ENCODE measurements at places on chromosomes 16 and 17.

- DNase-seq: peak; percentile 49
Measured at GRCh38 chr17:8885967-8886684, 18.7 kb upstream of the PIK3R6 start.

DNA sequence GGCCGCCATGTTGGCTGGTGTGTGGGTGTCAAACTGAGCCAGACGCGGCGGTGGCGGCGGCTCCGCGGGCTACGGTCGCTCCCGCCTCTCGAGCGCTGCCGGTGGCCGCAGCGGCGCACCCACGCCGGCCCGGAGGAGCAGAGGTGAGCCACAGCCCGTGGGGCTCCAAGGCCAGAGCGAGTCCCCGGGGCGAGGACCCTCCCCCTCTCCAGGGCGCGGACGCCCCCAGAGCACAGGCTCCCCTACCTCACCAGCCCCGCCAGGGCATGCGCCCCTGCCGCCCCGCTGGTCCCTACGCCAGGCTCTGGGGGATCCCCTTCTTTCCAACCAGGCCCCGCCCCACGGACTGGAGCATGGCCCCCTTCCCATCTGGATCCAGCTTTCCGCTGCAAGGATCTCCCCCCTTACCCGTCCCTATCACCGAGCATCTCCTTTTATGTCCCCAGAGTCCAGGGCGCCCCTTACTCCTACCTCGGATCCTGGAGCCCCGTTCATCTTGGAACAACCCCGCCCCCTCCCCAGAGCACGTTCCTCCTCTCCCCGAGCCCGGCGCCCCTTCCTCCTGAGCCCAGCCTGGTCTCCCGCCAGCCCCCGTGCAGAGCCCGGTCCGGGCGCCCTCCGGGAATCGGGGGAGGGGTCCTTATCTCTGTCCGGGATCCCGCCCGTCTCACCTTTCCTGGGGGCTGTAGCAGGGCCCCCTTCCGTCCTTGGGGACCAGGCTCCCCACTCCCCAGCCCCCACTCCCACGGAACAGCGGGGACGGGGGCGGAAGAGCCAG is 412 bp downstream of the EPN2 start:
- DNase-seq: peak; percentile 53

- DNase-seq: no peak
Measured at GRCh38 chr17:42410319-42410685, 12.8 kb downstream of the CAVIN1 start.

- DNase-seq: no peak
Measured at GRCh38 chr16:14263011-14263410, 191.9 kb downstream of the MRTFB start.

GRCh38 chr16:59213952-59214351 is 479.8 kb upstream of the GOT2 start:
- DNase-seq: no peak

GRCh38 chr16:75152635-75153034 is 4.3 kb downstream of the ZFP1 start:
- DNase-seq: no peak

DNA sequence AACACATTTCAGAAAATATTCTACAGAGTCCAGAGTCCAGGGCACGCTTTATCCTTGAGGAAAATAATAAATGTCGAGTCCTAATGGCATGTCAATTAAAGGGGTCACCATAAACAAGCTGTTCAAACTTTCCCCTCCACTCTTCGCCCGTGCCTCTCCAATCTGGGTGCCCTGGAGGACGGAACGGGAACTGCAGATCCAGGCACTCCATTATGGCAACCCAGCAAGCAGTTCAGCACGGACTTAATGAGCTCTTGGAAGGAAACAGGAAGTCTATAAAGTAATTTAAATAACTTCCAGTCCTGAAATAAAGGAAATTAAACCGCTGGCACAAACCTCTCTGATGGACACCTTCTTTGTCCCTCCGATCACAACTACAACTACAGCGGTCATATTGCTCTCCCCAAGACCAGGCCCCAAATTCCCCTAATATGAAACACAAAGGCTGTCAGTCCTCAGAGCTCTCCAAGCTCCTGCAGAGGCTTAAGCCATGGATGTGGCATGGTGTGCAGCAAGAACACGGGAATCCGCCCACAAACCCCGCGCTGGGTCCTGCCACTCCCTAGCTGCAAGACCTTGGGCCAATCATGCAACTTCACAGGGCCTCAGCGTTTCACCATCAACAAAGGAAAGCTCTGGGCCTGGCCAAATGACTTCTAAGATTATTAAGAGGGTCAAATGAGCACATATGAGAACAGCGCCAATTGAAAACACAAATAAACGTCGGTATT is 52.6 kb downstream of the ZFHX3 start:
- peak; percentile 74 for DNase-seq

DNA sequence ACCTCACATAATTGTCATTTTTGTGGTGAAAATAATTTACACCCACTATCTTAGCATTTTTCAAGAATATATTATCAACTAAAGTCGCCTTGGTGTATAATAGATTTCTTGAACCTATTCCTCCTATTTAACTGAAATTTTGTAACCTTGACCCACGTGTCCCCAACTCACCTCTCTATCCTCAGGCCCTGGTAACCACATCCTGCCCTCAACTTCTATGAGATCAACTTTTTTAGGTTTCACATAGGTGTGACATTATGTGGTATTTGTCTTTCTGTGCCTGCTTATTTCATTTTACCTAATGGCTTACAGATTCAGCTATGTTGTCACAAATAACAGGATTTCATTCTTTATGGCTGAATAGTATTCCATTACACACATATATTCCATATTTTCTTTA is 73.0 kb upstream of the CNTNAP4 start:
- no peak for DNase-seq

GRCh38 chr17:27560668-27561067 is 70.3 kb upstream of the LGALS9 start:
- peak; percentile 57 for DNase-seq

GRCh38 chr17:34261568-34262337 is 6.7 kb downstream of the CCL2 start:
- DNase-seq: no peak

- no peak for DNase-seq
Measured at GRCh38 chr17:79414063-79414792, 196.6 kb downstream of the RBFOX3 start.

- peak; percentile 58 for DNase-seq
Measured at GRCh38 chr17:32659419-32659842, 172.6 kb downstream of the CDK5R1 start.

DNA sequence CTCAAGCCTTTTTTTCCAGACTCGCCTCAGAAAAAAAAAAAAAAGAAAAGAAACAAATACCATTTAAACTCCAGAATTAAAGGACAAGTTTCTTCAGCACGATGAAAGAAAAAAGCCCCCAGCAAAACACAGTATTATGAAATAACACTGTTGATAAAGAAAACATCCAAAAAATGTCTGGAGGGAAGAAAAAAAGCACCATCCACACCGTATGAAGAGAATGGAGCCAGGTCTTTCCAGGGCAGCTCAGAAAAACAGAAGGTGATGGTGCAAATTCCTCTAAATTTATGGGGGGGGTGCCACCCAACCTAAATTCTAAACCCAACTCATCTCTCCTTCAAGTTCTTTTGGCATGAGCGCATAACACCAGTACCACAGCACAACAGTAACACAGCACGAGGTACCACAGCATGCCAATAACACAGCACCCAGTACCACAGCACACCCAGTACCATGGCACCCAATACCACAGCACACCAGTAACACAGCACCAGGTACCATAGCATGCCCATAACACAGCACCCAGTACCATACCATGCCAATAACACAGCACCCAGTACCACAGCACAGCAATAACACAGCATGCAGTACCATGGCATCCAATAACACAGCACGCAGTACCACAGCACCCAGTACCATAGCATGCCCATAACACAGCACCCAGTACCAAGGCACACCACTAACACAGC is 19.0 kb downstream of the AXIN1 start:
- no peak for DNase-seq

- no peak for DNase-seq
Measured at GRCh38 chr17:11026903-11027302, 189.0 kb upstream of the PIRT start.

GRCh38 chr16:2273484-2273883 is 5.6 kb upstream of the RNPS1 start:
- DNase-seq: no peak

GRCh38 chr17:2240541-2240940 is 63.0 kb downstream of the SMG6 start:
- DNase-seq: no peak

DNA sequence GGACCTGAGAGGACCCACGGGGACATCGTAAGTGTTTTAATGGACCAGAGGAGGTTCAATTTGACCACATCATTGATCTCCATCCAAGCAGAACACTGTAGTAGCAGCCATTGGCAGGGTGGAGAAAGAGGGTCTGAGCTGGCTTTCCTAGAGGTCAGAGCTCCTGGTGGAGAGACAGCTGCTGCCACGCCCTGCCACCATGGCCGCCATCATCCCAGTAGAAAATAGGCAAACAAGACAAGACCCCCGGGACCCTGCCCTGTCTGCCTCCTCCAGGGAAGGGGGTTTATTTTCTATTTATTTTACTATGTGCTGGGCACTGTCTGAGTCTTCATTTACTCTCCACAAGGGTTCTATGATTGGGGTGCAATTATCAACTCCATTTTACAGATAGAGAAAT is 11.4 kb upstream of the ITGA3 start:
- DNase-seq: no peak

GRCh38 chr17:71900621-71901229 is 220.1 kb upstream of the SOX9 start:
- no peak for DNase-seq

DNA sequence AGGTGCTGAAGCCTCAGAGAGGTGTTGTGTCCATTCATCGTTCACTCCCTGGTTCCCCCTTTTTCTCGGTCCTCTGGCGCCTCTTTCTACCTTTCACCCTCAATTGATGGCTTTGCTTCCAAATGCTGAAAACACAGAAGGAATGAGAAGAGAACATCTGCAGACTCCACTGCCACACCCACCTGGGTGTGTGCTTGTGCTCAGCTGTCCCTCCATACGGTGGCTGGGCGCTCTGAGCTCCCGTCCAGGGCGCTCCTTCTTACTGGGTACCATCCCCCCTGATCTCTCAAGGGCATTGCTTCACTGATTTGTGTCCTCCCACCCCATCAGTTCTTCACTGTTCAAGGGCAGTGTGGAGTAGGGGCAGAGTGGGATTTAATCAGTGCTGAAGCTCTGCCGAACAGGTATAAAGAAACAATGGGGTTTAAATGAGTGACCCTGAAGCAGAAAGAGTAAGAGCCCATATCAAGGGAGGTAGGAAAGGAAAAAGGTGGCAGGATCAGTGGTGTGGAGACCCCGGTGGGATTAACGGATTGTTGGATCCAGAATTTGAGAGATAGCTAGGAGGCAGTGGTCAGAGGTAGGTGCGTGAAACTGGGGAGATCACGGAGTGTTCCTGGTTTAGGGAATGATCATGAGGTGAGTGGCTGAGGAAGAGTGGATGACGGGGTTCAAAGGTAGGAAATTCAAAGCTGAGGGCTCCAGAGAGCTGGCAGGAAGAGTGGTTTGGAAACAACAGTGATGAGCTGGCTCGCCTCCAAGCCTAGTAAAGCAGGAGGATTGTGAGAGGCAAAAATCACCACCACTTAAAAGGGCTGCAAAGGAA is 40.8 kb downstream of the MRTFB start:
- DNase-seq: no peak

DNA sequence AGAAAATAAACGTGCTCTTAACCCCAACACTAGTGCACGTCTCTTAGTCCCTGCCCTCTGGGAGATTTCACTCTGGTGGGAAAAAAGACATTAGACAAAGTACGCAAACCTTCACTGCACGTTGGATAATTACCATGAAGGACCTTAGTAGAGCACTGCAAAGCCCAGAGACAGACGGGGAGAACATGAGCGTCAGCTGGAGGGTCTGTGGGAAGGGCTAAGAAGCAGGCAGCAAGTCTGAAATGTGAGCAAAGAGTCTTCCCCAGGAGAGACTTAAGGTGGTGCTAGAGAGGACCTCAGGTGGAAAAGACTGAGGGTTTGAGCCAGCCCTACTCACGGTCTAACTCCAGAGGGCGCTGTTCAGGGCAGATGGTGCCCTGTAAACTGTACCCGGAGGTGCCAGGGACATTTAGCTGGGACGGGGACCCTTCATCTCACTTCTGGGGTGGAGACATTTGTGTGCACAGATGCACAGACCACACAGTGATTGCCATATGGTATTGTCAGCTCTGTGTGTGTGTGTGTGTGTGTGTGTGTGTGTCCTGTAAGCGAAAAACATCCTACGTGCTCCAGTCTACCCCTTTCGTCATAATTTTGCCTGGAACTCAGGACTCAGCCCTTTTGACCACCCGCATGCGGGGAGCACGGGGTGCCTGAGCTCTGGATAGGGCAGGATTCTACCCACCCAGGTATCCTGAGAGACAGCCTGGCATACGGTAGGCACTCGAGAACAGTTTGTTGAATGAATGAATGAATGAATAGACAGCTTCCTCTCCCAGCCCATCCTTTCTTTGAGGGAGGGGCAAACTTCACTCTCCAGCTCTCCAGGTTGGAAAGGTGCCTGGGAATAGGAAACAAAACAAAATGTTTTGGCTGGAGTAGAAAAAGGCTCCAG is 10.1 kb upstream of the STAC2 start:
- no peak for DNase-seq

- DNase-seq: no peak
Measured at GRCh38 chr17:74078363-74078941, 125.0 kb upstream of the RPL38 start.

GRCh38 chr16:69711115-69711740 is 15.1 kb downstream of the NQO1 start:
- no peak for DNase-seq

- no peak for DNase-seq
Measured at GRCh38 chr16:30697264-30698138, 1.5 kb upstream of the SRCAP start.

- DNase-seq: no peak
Measured at GRCh38 chr17:49260817-49261291, 30.3 kb upstream of the PHOSPHO1 start.

GRCh38 chr17:41367426-41368075 is 2.1 kb downstream of the KRT33B start:
- DNase-seq: no peak

GRCh38 chr17:15414532-15415306 is 52.7 kb downstream of the CDRT4 start:
- DNase-seq: peak; percentile 74

DNA sequence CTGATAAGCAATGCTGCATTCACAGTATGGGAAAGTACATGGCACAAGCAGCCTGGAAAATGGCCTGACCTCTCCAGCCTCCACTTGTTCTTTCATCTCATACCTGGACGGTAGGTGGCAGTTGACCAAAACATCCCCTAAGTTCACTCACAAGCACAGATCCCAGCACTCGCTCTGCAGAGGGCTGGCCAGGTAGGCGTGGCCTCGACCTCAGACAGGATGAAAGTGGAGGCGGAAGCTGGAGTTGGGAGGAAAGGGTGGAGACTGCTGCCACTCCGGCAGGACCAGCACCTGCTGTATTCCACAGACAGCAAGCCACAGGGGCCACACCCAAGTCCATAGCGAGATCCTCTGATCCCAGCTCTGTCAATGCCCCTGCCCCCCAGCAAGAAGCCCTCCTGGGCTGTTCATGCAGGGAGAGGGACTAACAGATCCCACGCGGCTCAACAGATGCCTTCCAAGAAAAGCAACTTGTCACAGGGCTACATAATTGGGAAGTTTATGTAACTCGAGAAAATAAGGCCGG is 31.3 kb downstream of the ZCCHC14 start:
- DNase-seq: peak; percentile 94

- no peak for DNase-seq
Measured at GRCh38 chr17:72407336-72407909, 286.6 kb downstream of the SOX9 start.

GRCh38 chr17:18166894-18167293 is 16.7 kb upstream of the ALKBH5 start:
- DNase-seq: no peak

All from lower lobe of right lung (tissue), 2 donors.